ENCODE measurements at places on chromosomes 1 and 21.

DNA sequence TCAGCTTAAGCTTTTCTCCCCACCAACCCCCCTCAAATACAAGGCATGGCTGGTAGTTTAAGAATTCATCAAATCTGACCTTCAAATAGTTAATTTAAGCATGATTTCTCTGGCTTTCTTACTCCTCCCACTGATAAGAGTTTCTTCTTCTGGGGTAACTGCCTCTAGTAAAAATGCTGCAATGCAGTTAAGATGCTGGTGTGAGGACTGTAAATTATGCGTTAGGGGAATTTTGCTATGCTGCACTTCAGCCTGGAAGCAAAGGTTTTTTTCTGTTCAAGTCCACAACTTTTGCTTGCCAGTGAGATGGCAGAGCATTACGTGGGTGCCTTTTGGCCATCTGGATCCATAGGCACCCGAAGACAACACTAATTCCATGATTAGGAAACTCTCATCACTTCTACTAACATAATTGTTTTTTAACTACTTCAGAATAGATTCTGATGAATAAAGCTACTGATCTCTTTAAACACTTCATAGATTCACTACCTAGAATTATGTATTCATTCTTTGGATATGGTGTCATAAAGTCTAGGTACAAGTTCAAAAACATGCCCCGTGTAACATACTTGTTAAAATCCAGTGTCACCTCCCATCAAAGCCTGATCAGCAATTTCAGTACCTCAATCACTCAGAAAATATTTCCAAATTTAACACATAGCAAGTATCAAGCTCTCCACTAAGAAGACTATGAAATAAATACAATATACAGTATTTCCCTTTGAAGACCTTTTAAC is 8.8 kb upstream of the SMYD2 start:
- no peak for DNase-seq

DNA sequence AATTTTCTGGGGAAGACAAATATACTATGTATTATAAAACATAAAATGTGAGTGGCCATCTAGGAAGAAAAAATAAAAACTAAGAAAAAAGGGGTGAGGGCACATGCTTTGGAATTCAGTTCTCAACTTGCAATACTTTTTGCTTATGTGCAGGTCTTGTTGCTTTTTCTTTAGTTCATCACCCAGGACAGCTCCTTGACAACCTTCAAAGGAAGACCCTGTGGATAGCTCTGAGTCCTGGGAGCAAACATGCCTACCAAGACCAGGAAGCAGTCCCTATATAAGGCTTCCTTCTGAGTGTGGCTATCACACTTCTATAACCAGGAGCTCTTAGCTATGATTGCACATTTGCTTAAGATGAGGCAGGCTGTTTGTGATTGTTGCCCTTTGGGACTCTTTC is 78.0 kb downstream of the WDR64 start:
- no peak for DNase-seq

- no peak for DNase-seq
Observed at GRCh38 chr1:203072002-203072602, 13.7 kb downstream of the MYOG start.

GRCh38 chr1:98422816-98423215 is 238.7 kb upstream of the SNX7 start:
- no peak for DNase-seq

DNA sequence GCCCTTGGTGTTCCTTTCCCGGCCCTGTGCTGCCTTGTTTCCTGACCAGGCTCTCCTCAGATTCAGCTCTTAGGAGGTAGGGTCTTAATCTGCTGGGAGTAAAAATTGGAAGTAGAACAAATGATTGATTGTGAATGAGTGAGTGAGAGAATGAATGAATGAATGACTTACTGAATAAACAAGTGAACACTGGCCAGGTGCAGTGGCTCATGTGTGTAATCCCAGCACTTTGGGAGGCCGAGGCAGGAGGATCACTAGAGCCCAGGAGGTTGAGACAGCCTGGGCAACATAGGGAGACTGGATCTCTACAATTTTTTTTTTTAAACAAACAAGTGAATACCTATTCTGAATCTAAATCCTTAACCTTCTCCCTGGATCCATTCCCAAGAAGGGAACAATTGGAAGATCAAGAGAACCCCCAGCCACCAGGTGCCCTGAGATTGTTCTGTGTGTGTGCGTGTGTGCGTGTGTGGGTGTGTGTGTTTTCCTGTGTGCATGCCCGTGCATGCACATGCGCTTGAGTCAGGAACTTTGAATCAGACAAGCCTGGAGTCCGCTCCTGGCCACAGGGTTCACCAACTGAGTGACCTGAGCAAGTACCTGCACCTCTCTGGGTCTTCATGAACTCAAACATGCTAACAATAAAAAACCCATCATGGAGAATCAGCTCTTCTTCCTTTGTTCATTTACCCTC is 24.3 kb upstream of the CITED4 start:
- no peak for DNase-seq

DNA sequence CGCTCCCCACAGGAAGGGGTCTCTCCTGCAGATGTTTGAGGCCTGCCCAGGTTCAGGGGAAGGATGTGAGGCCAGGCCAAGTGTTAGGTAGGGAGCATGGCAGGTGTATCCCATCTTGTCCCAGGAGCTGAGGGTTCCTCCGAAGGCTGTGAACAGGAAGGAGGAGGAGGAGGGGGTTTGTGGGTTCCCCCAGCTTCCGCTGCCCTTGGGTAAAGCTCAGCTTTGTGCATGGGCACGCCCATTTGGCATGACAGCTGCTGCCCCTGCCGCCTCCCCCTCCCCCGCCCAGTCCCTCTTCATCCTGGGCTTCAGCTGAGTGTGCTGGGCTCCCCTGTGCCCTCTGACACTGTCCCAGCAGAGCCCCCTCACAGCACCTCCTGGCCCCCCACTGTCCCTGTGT is 25.5 kb downstream of the TNFRSF8 start:
- DNase-seq, result no peak

- DNase-seq, result no peak
Observed at GRCh38 chr1:15870421-15870820, 22.9 kb downstream of the SPEN start.

DNA sequence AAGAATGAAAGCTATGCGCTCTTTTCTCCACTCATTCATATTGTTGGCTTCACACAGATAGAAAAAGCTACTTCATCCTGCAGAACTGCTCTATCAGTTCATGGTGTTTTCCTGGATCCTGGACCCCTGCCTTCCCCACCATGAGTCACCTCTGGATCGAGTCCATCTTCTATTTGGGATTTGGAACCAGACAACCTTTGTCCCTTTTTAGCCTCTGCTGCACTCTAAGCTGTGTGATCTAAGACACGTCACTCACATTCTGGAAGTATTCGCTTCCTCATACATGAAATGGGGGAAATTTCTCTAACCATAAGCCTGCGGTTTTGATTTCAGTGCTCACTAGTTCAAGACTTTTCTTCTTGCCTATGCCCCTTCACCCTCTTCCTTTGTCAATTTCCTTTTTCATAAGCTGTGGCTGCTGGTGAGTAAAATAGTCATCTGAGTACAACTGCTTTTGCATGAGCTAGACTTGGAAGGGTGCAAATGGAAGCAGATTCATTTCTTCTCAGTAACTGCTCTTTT is 14.1 kb upstream of the DEGS1 start:
- DNase-seq, result no peak

GRCh38 chr21:43662286-43662685 is 2.9 kb downstream of the RRP1B start:
- DNase-seq, result no peak

GRCh38 chr1:75797273-75797588 is 549 bp downstream of the MSH4 start:
- DNase-seq, result no peak

GRCh38 chr1:21875621-21876063 is 61.5 kb downstream of the HSPG2 start:
- no peak for DNase-seq

GRCh38 chr1:170510163-170510562 is 21.8 kb upstream of the GORAB start:
- no peak for DNase-seq

DNA sequence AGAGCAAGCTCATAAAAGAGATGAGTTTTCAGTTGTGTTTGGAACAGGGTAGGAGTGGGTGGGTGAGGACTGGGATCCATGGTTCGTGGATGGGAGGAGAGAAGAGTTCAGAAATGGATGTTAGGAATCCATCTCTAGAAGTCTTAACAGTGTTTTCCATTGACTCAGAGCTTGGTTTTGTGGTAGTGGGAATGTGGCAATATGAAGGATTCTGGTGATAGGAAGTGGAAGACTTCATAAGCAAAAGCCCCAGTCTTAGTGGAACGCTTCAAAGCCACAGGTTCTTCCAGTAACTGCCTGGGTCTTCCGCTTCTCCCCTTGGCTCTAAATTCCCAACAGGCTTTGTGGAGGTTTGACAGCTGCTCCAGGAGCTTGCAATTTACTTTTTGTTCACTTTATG is 167.9 kb downstream of the KCNJ6 start:
- DNase-seq, result no peak

GRCh38 chr1:212873518-212873917 is 15.4 kb downstream of the FLVCR1 start:
- no peak for DNase-seq

GRCh38 chr1:234486858-234487840 is 8.2 kb upstream of the TARBP1 start:
- DNase-seq, result no peak

GRCh38 chr1:78035121-78035520 is 10.6 kb upstream of the GIPC2 start:
- DNase-seq, result no peak

DNA sequence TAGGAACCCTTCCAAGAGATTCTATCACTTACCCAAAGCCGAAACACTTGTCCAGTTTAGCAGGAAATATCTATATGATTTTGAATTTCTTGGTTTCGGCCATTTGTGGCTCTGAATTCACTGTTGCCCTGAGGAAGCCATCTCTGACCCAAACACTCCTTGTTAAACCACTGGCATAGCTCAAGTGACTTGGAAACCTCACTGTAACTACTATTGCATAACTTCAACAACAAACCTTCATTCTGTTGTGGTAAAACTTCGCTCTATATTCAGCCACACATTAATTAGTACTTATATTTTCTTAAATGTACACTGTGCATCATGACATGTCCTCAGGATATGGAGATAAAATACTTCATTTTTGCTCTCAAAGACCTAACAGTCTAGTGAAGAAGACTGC is 63.2 kb downstream of the ST6GALNAC3 start:
- DNase-seq, result no peak

DNA sequence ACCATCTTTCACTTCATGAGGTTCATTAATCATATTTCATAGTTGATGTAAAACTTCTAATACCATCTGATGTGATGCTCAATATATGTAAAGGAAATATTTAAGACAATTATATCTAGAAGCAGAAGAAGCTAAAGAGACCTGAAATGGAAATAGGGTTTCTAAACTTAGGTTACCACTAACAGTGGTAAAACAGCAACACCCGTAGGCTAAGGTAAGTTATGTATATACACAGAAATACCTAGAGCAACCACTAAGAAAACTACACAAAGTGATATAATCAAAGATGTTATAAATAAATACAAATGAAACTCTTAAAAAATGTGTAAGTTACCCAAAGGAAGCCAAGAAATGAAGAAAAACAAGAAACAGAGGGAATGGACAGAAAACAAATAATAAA is 61.1 kb upstream of the TNFSF4 start:
- DNase-seq, result no peak

GRCh38 chr1:46549697-46550681 is 1.5 kb downstream of the KNCN start:
- DNase-seq, result peak; percentile 64

DNA sequence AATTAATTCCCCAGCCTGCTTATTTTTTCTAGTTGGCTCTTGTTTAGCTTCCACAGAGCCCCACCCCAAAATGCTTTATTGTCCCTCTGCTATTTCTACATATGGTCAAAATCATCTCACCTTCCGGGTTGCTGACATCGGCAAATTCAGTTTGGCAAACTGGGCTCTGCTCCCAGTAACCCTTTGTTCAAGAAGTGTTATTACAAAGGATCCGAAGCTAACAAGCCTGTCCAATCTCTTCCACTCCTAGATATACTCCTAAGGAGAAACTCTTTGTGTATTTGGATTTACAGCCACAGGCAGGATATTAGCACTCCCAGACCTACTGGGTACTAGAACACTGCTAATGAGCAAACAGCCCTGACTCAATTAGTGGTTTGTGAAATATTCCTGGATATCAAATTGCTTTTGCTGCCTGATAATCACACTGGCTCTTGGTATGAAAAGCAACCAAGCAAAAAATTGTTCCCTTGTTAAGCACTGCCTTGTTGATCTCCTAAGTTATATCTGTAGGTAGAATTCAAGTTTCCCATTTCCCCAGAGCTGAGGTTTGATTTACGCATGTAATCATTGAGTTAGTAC is 4.0 kb downstream of the JUN start:
- DNase-seq, result peak; percentile 31

DNA sequence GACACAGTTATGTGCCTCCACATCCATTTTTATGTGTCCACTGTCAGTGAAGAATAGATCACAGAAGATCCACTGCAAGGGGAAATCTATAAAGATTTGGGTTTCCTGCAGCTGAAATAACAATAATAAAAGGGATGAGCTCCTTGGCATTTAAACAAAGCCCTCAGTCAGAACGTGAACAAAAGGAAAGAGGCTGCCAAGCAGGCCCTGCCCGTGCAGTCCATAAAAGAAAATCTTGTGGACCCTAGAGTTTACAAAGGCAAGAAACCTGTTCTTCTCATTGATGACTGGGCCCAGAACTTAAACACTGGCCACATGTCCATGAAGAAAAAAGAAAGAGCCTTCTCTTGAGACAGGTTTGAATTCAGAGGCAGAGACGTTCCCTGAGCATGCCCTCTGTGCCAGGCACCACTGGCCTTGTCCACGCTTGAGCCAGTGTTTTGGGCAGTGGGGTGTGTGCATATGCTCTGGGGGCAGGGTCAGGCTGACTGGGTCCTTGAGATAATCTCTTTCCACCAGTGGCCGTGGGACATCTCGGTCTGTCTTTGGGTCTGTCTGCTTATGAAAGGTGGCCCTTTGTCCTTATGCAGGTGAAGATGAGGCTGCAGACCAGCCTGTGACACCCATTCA is 142.7 kb downstream of the HIVEP3 start:
- peak; percentile 2 for DNase-seq

GRCh38 chr1:18977428-18977827 is 21.0 kb upstream of the IFFO2 start:
- DNase-seq, result no peak

GRCh38 chr1:70195342-70195741 is 10.0 kb downstream of the LRRC40 start:
- DNase-seq, result no peak

GRCh38 chr1:77625250-77625649 is 57.2 kb downstream of the ZZZ3 start:
- DNase-seq, result no peak

DNA sequence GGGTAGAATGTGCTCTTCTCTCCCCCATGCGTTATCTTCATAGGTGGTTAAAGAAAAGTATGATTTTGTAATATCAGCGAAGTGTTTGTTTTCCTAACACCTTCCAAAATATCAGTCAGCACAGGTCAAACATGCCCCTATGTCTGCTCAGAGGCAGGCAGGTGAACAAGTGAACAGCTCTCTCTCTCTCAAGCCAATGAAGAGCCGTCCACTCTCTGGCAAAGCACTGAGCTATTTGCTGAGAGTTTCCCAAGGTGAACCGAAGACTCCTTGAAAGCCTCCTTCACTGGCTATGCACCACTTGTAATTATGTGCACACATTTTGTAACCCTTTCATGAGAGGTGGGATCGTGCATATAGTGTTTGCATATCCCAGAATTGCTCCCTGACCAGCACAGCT is 47.7 kb downstream of the ST6GALNAC3 start:
- DNase-seq, result no peak

Measured in H9 (cell line).